Thymus (tissue), 14 donors: ENCODE measurements at places on chromosomes 16 and 17. TPM values are rescaled to one million over a fixed set of nuclear protein-coding genes. Genes with fewer than 3 reads are reported as not detected.

DNA sequence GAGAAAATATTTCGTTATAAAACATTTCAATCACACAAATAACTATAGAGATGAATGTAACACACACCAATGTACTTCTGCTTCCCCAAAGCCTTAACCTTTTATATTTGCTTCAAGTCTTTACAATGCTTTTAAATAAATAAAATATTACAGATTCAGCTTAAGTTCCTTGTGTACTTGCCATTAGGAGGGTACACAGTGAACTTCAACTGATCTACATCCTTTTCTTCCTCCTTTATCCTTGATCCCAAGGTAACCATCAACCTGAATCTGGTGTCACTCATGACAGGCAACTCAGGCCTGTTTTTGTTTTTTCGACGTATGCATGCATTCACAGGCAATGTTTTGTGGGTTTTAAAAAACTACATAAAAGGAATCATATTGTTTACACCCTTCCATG lies 9.3 kb upstream of the AKAP1 start:
- no peak overlapping the region for H3K27ac ChIP-seq
- no peaks in the 10 kb centered on the region for H3K4me1 ChIP-seq
- no peak overlapping the region for H3K4me3 ChIP-seq
- H3K36me3 ChIP-seq = no peaks in the 10 kb centered on the region
- H3K27me3 ChIP-seq = no peaks in the 10 kb centered on the region

The PRSS27 gene
- total RNA-seq = 0.28 TPM

The WSCD1 gene
- 5.1 TPM for total RNA-seq

- DNase-seq = no peak
- H3K27ac ChIP-seq = no peak overlapping the region
- no peak overlapping the region for H3K4me3 ChIP-seq
- H3K36me3 ChIP-seq = no peaks in the 10 kb centered on the region
- H3K27me3 ChIP-seq = no peaks in the 10 kb centered on the region
- no peaks in the 10 kb centered on the region for H3K4me1 ChIP-seq
These were observed 1793.0 kb downstream of the TP53TG3F start for GRCh38 chr16:35252356-35252936.

DNA sequence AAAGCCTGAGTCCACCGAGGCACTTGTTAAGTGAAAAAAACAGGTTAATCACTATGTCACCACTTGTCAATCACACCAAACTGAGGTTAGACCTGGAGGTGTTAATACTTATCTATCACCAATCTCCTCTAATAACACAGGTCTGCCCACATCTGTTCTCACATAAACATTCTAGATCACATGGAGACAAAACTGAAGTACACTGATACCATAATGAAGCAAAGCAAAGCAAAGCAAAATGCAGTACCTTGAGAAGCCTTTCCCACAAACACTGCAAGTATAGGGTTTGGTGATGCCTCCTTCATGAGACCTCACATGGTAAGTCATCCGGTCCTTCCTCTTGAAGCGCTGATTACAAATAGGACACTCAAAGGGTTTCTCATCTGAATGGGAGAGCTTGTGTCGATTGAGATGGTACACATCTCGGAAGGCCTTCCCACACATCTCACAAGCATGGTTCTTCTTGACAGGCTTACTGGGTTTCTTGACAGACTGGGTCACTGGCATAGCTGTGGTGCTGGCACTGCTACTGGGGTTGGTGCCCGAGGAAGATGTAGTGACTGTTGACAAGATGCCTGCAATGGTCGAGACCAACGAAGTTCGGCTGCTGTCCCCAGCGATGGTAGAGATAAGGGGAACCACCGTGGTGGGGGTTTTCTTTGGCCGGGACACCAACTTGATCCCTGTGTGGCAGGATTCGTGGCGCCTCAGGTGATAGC lies 5.4 kb downstream of the VEZF1 start:
- no peak for DNase-seq
- no peaks in the 10 kb centered on the region for H3K27me3 ChIP-seq
- no peak overlapping the region for H3K4me3 ChIP-seq
- peaks cover 15% of the 10 kb centered on the region for H3K4me1 ChIP-seq

- H3K27ac ChIP-seq = no peak overlapping the region
- H3K4me1 ChIP-seq = peaks cover 13% of the 10 kb centered on the region
- DNase-seq = no peak
- H3K4me3 ChIP-seq = no peak overlapping the region
- H3K27me3 ChIP-seq = no peaks in the 10 kb centered on the region
These were observed 239.2 kb upstream of the MAF start for GRCh38 chr16:79839466-79840341.

The ZPBP2 gene
- total RNA-seq = not detected

- DNase-seq = no peak
- H3K4me1 ChIP-seq = no peaks in the 10 kb centered on the region
- no peak overlapping the region for H3K4me3 ChIP-seq
- no peak overlapping the region for H3K27ac ChIP-seq
These were observed 187.5 kb upstream of the CDH11 start for GRCh38 chr16:65309354-65309753.

- H3K4me1 ChIP-seq = no peaks in the 10 kb centered on the region
- H3K36me3 ChIP-seq = no peaks in the 10 kb centered on the region
- DNase-seq = no peak
- no peak overlapping the region for H3K4me3 ChIP-seq
- H3K27me3 ChIP-seq = peaks cover 24% of the 10 kb centered on the region
These were observed 36.1 kb downstream of the WNT3 start for GRCh38 chr17:46782250-46782953.

- no peak overlapping the region for H3K4me3 ChIP-seq
- no peaks in the 10 kb centered on the region for H3K27me3 ChIP-seq
- no peaks in the 10 kb centered on the region for H3K36me3 ChIP-seq
- no peaks in the 10 kb centered on the region for H3K4me1 ChIP-seq
These were observed 190.4 kb downstream of the ABCC12 start for GRCh38 chr16:47965439-47965838.

The SLFN5 gene
- total RNA-seq = 63.5 TPM

GRCh38 chr16:85948138-85948509 lies 49.2 kb downstream of the IRF8 start:
- no peaks in the 10 kb centered on the region for H3K36me3 ChIP-seq
- peaks cover 44% of the 10 kb centered on the region for H3K27me3 ChIP-seq
- no peak for DNase-seq
- H3K4me1 ChIP-seq = peaks cover 2% of the 10 kb centered on the region
- H3K27ac ChIP-seq = no peak overlapping the region

GRCh38 chr17:73194514-73195222 lies 1.8 kb downstream of the COG1 start:
- no peaks in the 10 kb centered on the region for H3K27me3 ChIP-seq
- DNase-seq = no peak
- peaks cover 27% of the 10 kb centered on the region for H3K4me1 ChIP-seq
- H3K4me3 ChIP-seq = no peak overlapping the region
- no peak overlapping the region for H3K27ac ChIP-seq

- H3K27ac ChIP-seq = no peak overlapping the region
- H3K36me3 ChIP-seq = no peaks in the 10 kb centered on the region
- H3K4me1 ChIP-seq = peaks cover 23% of the 10 kb centered on the region
- no peaks in the 10 kb centered on the region for H3K27me3 ChIP-seq
- H3K4me3 ChIP-seq = no peak overlapping the region
These were observed 27.9 kb upstream of the AXIN2 start for GRCh38 chr17:65589321-65589720.

DNA sequence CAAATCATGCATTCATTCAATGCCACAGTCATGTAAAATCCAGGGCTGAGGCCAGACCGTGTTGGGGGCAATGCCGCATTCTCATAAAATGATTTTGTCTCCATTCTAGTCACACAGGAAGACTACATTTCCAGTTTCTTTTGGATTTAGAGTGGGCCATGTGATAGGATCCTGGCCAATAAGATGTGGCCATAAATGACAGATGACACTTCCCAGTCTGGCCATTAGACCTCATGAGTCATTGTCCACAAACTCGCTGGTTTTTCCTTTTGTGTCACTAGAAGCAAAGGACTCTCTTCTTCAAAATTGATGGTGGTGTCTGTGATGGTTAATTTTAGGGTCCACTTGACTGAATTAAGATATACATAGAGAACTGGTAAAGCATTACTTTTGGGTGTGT lies 352.3 kb downstream of the UTP18 start:
- H3K4me1 ChIP-seq = no peaks in the 10 kb centered on the region
- no peaks in the 10 kb centered on the region for H3K27me3 ChIP-seq
- no peak overlapping the region for H3K27ac ChIP-seq
- H3K36me3 ChIP-seq = no peaks in the 10 kb centered on the region
- no peak overlapping the region for H3K4me3 ChIP-seq

GRCh38 chr17:73760439-73760758 lies 116.2 kb upstream of the SDK2 start:
- no peaks in the 10 kb centered on the region for H3K27me3 ChIP-seq
- H3K36me3 ChIP-seq = no peaks in the 10 kb centered on the region
- no peak for DNase-seq
- no peaks in the 10 kb centered on the region for H3K4me1 ChIP-seq
- H3K4me3 ChIP-seq = no peak overlapping the region
- no peak overlapping the region for H3K27ac ChIP-seq

GRCh38 chr16:67155295-67156142 lies 4.2 kb downstream of the TRADD start:
- peaks cover 40% of the 10 kb centered on the region for H3K27me3 ChIP-seq
- DNase-seq = peak; percentile 54
- no peak overlapping the region for H3K27ac ChIP-seq

DNA sequence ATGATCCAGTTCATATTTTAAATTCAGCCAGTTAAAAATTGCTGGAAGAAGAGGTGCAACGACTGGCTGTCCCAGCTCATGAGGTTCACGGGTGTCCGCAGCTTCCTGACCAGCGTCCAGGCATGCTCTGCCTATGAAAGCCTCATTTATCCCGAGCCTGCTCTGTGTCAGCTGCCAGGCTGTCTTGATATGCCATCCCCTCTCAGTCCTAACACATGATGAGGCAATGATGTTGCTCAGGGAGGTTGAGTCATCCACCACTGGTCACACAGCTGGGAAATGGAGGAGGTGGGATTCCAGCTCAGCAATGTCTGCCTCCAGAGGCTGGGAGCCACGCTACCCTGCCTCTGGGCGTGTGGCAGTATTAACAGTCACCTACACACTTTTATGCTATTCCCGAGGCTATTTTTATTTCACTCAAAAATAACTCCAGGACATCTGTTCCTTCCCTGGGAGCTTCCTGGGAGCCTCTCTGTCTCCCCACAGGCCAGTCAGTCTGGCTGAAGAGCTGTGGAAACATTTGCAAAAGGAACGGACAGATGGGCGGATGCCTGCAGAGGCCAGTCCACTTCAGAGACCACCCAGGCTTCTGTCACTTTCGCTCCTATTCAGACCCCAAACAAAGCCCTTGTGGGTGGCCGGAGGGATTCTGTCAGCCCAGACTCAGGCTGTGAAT lies 22.5 kb downstream of the RAB11FIP4 start:
- no peak overlapping the region for H3K4me3 ChIP-seq
- DNase-seq = no peak
- no peak overlapping the region for H3K27ac ChIP-seq
- no peaks in the 10 kb centered on the region for H3K4me1 ChIP-seq
- H3K27me3 ChIP-seq = peaks cover 11% of the 10 kb centered on the region

- no peak overlapping the region for H3K27ac ChIP-seq
- H3K4me1 ChIP-seq = no peaks in the 10 kb centered on the region
- H3K27me3 ChIP-seq = no peaks in the 10 kb centered on the region
- no peaks in the 10 kb centered on the region for H3K36me3 ChIP-seq
These were observed 101.6 kb downstream of the PRKCA start for GRCh38 chr17:66403846-66404556.

DNA sequence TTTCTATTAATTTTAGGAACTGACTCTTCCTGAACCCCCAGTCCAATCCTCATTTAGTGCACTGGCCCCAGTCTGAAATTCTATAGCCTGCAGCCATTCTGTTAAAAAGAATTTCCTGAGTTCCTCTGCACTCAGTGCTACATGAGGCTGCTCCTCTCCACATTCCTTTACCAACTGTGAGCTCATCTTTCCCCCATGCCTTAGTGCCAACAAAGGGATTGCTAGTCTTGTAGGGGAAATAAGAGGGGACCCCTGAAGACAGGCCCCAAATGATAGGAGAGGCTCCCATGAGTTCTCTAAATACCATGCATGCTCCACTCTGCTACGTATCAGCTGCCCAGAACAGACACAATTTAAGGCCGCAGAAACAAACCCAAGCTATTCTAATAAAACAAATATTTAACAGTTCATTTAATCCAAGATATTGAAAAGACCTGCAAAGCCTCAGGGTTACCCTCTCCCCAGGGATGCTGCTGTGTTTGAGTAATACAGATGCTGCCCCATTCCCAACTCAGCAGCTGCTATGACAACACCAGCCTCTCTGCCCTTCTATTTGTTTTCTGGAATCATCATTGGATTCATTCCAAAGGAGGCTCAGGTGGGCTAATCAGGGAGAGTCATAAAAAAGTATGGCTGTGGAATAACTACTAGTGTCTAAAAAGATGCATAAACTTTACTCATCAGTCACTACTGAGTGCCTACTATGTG lies 228.5 kb downstream of the TOX3 start:
- H3K4me1 ChIP-seq = no peaks in the 10 kb centered on the region
- DNase-seq = no peak
- H3K27ac ChIP-seq = no peak overlapping the region
- no peaks in the 10 kb centered on the region for H3K27me3 ChIP-seq
- no peak overlapping the region for H3K4me3 ChIP-seq
- H3K36me3 ChIP-seq = no peaks in the 10 kb centered on the region

- no peaks in the 10 kb centered on the region for H3K27me3 ChIP-seq
- no peak overlapping the region for H3K4me3 ChIP-seq
- H3K36me3 ChIP-seq = no peaks in the 10 kb centered on the region
- no peak for DNase-seq
- H3K4me1 ChIP-seq = no peaks in the 10 kb centered on the region
These were observed 393.0 kb downstream of the CA10 start for GRCh38 chr17:51765282-51766135.

The NPIPA8 gene
- total RNA-seq = 0.05 TPM

- no peaks in the 10 kb centered on the region for H3K27me3 ChIP-seq
- H3K36me3 ChIP-seq = peaks cover 60% of the 10 kb centered on the region
- H3K4me3 ChIP-seq = no peak overlapping the region
- peaks cover 34% of the 10 kb centered on the region for H3K4me1 ChIP-seq
- H3K27ac ChIP-seq = no peak overlapping the region
These were observed 30.8 kb downstream of the CDIP1 start for GRCh38 chr16:4507588-4508345.

- DNase-seq = no peak
- H3K27me3 ChIP-seq = peaks cover 9% of the 10 kb centered on the region
- H3K4me3 ChIP-seq = no peak overlapping the region
These were observed 10.0 kb upstream of the MYCBPAP start for GRCh38 chr17:50498021-50498874.

The PHAF1 gene
- total RNA-seq = 7.7 TPM

DNA sequence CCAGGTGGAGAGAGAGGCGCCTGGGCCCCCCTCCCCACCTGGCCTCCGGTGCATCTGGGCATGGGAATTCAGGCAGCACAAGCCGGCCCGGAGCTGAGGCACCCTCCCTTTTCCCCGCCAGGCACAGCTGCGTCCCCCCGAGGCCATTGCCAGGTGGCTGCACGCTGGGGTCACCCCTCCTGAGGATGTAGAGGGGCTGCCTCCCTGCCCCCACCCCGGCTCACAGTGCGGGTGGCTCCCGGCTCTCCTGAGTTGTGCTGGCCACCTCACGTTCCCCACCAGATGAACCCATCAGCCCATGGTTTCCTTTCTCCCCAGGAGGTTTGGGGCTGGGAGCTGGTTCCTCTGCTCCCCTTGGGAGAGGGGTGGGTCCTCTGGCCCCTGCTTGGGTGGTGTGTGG lies 12.6 kb downstream of the CACNA1H start:
- peaks cover 19% of the 10 kb centered on the region for H3K27me3 ChIP-seq
- H3K4me1 ChIP-seq = no peaks in the 10 kb centered on the region
- no peak overlapping the region for H3K27ac ChIP-seq
- DNase-seq = no peak
- H3K4me3 ChIP-seq = no peak overlapping the region
- no peaks in the 10 kb centered on the region for H3K36me3 ChIP-seq
